Esophagus squamous epithelium (tissue), 5 donors: ENCODE measurements at places on chromosomes 5 and 9.

DNA sequence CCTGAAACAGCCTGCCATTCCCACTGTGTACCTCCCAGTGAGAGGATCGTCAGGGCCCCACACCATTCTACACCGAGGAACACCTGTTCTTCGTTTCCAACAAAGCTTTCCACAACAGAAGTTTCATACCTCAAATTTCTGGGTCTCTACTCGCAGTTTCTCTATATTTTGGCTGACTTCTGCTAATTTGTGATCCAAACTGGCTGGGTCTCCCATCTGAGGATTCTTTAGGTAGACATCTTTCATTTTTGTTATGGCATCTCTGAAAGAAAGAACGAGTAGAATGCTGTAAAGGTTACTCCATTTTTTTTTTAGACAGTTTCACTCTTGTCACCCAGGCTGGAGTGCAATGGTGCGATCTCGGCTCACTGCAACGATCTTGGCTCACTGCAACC is 67.5 kb downstream of the USP20 start:
- H3K36me3 ChIP-seq: peaks cover 95% of the 10 kb centered on the region
- no peak overlapping the region for H3K27ac ChIP-seq
- no peak for DNase-seq
- H3K27me3 ChIP-seq: no peaks in the 10 kb centered on the region
- no peak overlapping the region for H3K4me3 ChIP-seq
- no peaks in the 10 kb centered on the region for H3K4me1 ChIP-seq

GRCh38 chr5:65704621-65705239 is 17.2 kb downstream of the SGTB start:
- no peak for DNase-seq
- no peaks in the 10 kb centered on the region for H3K4me1 ChIP-seq
- H3K27ac ChIP-seq: no peak overlapping the region
- no peaks in the 10 kb centered on the region for H3K36me3 ChIP-seq

DNA sequence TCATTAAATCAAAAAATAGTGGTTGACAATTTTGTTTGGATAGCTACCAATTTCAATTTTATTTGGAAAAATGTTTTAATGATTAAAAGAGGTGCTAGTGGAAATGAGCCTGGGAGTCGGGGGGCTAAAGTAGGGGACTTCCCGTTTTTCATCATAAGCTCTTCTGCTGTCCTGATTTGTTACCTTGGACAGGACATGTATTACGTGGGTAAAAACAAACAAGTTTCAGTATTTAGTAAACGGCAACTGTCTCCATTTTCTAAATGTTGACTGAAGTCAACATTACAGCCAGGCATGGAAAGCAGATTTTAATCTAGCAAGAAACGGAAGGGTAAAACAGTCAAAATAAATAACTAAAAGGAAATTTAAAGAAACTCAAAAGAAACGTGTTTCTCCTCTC is 212.3 kb upstream of the GRAMD2B start:
- H3K36me3 ChIP-seq: no peaks in the 10 kb centered on the region
- H3K27ac ChIP-seq: no peak overlapping the region
- H3K4me3 ChIP-seq: no peak overlapping the region
- H3K4me1 ChIP-seq: no peaks in the 10 kb centered on the region

- H3K27me3 ChIP-seq: no peaks in the 10 kb centered on the region
- H3K4me3 ChIP-seq: no peak overlapping the region
- no peak overlapping the region for H3K27ac ChIP-seq
- H3K36me3 ChIP-seq: no peaks in the 10 kb centered on the region
- DNase-seq: no peak
Measured at GRCh38 chr9:105676351-105676923, 14.2 kb downstream of the TAL2 start.

DNA sequence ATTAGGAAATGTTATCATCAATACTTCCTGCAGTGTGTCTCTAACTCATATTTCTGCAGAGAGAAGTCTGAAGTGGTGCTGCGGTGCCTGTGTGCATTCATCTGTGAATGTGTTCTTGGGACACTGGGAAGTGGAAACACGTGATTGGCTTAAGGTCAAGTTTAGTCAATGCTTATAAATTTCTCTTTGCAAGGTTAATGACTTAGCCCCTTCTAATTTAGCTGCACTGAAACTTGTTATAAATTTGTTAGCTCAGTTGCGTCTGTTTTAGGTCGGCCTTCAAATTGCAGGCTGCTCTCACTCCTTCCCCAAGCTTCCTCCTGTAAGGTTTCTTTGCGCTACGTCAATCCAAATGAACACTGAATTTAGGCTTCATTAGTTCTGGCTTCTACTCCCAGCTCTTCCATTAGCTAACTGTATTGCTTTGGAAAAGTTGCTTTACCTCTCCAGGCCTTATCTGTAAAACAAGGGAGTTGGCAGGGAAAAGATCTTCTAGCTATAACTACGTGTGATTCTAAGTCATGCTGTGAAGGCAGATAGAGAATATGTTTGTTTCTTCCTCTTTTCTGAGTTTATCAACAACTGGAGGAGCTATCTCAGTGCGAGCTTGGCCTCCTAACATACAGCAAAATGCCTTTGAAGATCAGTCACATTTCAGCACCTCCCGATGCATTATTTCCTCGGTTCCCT is 341.8 kb downstream of the NFIB start:
- DNase-seq: no peak
- no peaks in the 10 kb centered on the region for H3K36me3 ChIP-seq
- H3K27ac ChIP-seq: no peak overlapping the region
- H3K27me3 ChIP-seq: no peaks in the 10 kb centered on the region
- no peak overlapping the region for H3K4me3 ChIP-seq

- H3K27me3 ChIP-seq: no peaks in the 10 kb centered on the region
- H3K4me1 ChIP-seq: peaks cover 8% of the 10 kb centered on the region
- no peak for DNase-seq
- H3K36me3 ChIP-seq: no peaks in the 10 kb centered on the region
Measured at GRCh38 chr5:179355976-179356974, 11.0 kb upstream of the ADAMTS2 start.

GRCh38 chr5:120108586-120109248 is 355.4 kb upstream of the PRR16 start:
- H3K27ac ChIP-seq: no peak overlapping the region
- DNase-seq: no peak
- H3K27me3 ChIP-seq: no peaks in the 10 kb centered on the region
- no peaks in the 10 kb centered on the region for H3K36me3 ChIP-seq

- H3K27me3 ChIP-seq: no peaks in the 10 kb centered on the region
- no peak overlapping the region for H3K27ac ChIP-seq
- peaks cover 59% of the 10 kb centered on the region for H3K4me1 ChIP-seq
- DNase-seq: no peak
Measured at GRCh38 chr9:127158786-127159324, 36.4 kb upstream of the ANGPTL2 start.

- H3K27ac ChIP-seq: no peak overlapping the region
- no peak overlapping the region for H3K4me3 ChIP-seq
- no peaks in the 10 kb centered on the region for H3K36me3 ChIP-seq
- no peaks in the 10 kb centered on the region for H3K27me3 ChIP-seq
Measured at GRCh38 chr5:154575546-154576428, 97.8 kb upstream of the HAND1 start.

GRCh38 chr5:120457839-120458507 is 6.1 kb upstream of the PRR16 start:
- no peak overlapping the region for H3K27ac ChIP-seq
- DNase-seq: no peak
- H3K27me3 ChIP-seq: no peaks in the 10 kb centered on the region
- H3K4me3 ChIP-seq: peak overlapping the region; percentile 23

GRCh38 chr5:110884005-110884404 is 145.2 kb downstream of the SLC25A46 start:
- DNase-seq: no peak
- H3K4me3 ChIP-seq: no peak overlapping the region
- no peaks in the 10 kb centered on the region for H3K4me1 ChIP-seq
- no peaks in the 10 kb centered on the region for H3K27me3 ChIP-seq

GRCh38 chr9:81902626-81903025 is 25.6 kb upstream of the SPATA31D4 start:
- H3K27ac ChIP-seq: no peak overlapping the region
- no peak overlapping the region for H3K4me3 ChIP-seq
- no peak for DNase-seq
- H3K27me3 ChIP-seq: no peaks in the 10 kb centered on the region
- H3K4me1 ChIP-seq: no peaks in the 10 kb centered on the region

DNA sequence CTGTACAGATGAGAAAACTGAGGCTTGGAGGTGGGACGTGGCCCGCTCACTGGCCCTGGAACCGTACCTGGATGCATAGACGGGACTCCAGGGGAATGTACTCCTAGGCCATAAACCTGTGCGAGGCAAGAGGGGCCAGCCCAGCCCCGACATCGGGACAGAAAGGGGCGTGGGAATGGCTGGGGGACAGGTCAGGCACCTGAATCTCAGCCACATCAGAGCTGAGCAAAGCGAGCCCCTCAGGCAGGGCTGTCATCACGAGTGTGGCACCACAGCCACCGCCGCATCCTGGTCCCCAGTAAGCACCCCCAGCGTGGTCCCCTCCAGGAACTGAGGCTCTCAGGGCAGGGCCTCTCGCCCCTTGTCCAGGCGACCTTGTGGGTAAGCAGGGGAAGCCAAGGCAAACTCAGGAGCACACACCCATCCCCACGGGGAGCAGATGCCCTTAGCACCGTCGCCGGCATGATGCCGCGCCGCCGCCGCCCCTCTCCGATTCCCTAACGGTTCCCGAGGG is 16.5 kb downstream of the NACC2 start:
- no peaks in the 10 kb centered on the region for H3K27me3 ChIP-seq
- H3K36me3 ChIP-seq: peaks cover 42% of the 10 kb centered on the region
- H3K27ac ChIP-seq: no peak overlapping the region
- no peak overlapping the region for H3K4me3 ChIP-seq
- H3K4me1 ChIP-seq: peaks cover 27% of the 10 kb centered on the region
- DNase-seq: no peak

GRCh38 chr5:146540414-146540813 is 24.4 kb upstream of the GPR151 start:
- no peak overlapping the region for H3K27ac ChIP-seq
- no peaks in the 10 kb centered on the region for H3K27me3 ChIP-seq
- no peaks in the 10 kb centered on the region for H3K36me3 ChIP-seq
- H3K4me1 ChIP-seq: no peaks in the 10 kb centered on the region

- H3K4me1 ChIP-seq: no peaks in the 10 kb centered on the region
- no peak overlapping the region for H3K4me3 ChIP-seq
- DNase-seq: no peak
- no peak overlapping the region for H3K27ac ChIP-seq
- no peaks in the 10 kb centered on the region for H3K27me3 ChIP-seq
Measured at GRCh38 chr5:133192716-133193115, 140.9 kb downstream of the HSPA4 start.

- no peaks in the 10 kb centered on the region for H3K36me3 ChIP-seq
- no peak for DNase-seq
- no peaks in the 10 kb centered on the region for H3K27me3 ChIP-seq
- no peak overlapping the region for H3K4me3 ChIP-seq
Measured at GRCh38 chr5:16345454-16345853, 120.1 kb downstream of the ZNF622 start.

DNA sequence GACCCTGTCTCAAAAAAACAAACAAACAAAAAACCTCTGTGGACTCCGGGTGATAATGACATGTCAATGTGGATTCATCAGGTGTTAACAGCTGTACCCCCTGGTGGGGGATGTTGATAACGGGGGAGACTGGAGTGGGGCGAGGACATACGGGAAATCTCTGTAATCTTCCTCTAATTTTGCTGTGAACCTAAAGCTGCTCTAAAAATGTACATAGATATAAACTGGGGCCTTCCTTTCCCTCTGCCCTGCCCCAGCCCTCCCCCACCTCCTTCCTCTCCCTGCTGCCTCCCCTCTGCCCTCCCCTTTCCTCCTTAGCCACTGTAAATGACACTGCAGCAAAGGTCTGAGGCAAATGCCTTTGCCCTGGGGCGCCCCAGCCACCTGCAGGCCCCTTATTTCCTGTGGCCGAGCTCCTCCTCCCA is 1.4 kb upstream of the CEL start:
- H3K4me1 ChIP-seq: peaks cover 86% of the 10 kb centered on the region
- no peak for DNase-seq
- peak overlapping the region; percentile 77 for H3K27ac ChIP-seq
- no peak overlapping the region for H3K4me3 ChIP-seq

DNA sequence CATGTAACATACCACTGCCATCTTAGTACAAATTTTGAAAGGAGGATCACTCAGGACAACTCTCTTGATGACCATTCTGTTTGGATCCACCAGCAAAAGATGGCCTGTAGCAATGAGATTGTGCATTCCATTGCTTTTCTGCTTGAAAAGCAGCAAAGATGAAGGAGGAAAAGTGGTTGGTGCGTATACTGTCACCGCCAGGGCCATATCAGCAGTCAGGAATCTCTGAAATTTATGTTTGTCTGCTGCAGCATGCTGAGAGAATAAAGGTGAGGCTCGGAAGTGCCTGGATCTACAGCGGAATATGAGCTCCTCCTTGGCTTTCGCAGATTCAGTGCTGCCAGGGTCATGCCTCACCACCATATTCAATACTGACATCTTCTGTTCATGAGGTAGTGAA is 144.4 kb downstream of the GPBP1 start:
- peaks cover 7% of the 10 kb centered on the region for H3K4me1 ChIP-seq
- no peak overlapping the region for H3K4me3 ChIP-seq
- no peak for DNase-seq
- H3K27me3 ChIP-seq: no peaks in the 10 kb centered on the region
- no peaks in the 10 kb centered on the region for H3K36me3 ChIP-seq

DNA sequence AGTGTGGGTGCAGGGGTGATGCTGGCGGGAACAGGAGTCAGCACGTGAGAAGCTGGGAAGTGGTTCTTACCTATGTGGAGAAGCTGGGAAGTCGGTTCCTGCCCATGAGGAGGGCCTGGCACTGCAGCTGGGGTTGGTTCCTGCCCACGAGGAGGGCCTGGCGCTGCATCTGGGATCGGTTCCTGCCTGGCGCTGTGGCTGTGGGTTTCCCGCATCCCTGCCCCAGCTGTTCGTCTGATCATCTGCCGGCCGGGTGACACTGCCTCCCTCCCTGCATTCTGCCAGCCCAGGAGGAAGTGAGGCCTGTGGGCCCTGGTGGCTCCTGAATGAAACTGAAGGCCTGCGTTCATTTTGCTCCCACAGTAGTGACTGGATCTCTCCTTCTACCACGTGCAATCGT is 5.1 kb downstream of the OBP2A start:
- DNase-seq: no peak
- H3K36me3 ChIP-seq: no peaks in the 10 kb centered on the region
- no peaks in the 10 kb centered on the region for H3K4me1 ChIP-seq
- peaks cover 39% of the 10 kb centered on the region for H3K27me3 ChIP-seq
- no peak overlapping the region for H3K4me3 ChIP-seq
- H3K27ac ChIP-seq: no peak overlapping the region

GRCh38 chr9:85041466-85042137 is 372.1 kb downstream of the NTRK2 start:
- DNase-seq: no peak
- no peaks in the 10 kb centered on the region for H3K27me3 ChIP-seq
- H3K27ac ChIP-seq: no peak overlapping the region
- no peak overlapping the region for H3K4me3 ChIP-seq
- H3K4me1 ChIP-seq: no peaks in the 10 kb centered on the region

GRCh38 chr9:25415718-25416117 is 262.5 kb downstream of the TUSC1 start:
- no peak for DNase-seq
- H3K4me1 ChIP-seq: no peaks in the 10 kb centered on the region
- no peak overlapping the region for H3K4me3 ChIP-seq
- no peak overlapping the region for H3K27ac ChIP-seq
- no peaks in the 10 kb centered on the region for H3K27me3 ChIP-seq
- no peaks in the 10 kb centered on the region for H3K36me3 ChIP-seq

- H3K4me3 ChIP-seq: no peak overlapping the region
- no peaks in the 10 kb centered on the region for H3K27me3 ChIP-seq
- no peaks in the 10 kb centered on the region for H3K36me3 ChIP-seq
- no peak overlapping the region for H3K27ac ChIP-seq
Measured at GRCh38 chr9:117305454-117305853, 109.4 kb downstream of the ASTN2 start.

- no peak for DNase-seq
- peak overlapping the region; percentile 97 for H3K27ac ChIP-seq
- no peak overlapping the region for H3K4me3 ChIP-seq
- no peaks in the 10 kb centered on the region for H3K27me3 ChIP-seq
- H3K36me3 ChIP-seq: peaks cover 11% of the 10 kb centered on the region
Measured at GRCh38 chr9:111902391-111903139, 6.0 kb downstream of the UGCG start.
